ENCODE measurements at places on chromosomes 3 and 15. TPM values are rescaled to one million over a fixed set of nuclear protein-coding genes. Genes with fewer than 3 reads are reported as not detected.
A peak's percentile ranks its signal among the peaks of the same experiment; 100 is the strongest.

RPL14 gene
- total RNA-seq = 833 TPM

DNA sequence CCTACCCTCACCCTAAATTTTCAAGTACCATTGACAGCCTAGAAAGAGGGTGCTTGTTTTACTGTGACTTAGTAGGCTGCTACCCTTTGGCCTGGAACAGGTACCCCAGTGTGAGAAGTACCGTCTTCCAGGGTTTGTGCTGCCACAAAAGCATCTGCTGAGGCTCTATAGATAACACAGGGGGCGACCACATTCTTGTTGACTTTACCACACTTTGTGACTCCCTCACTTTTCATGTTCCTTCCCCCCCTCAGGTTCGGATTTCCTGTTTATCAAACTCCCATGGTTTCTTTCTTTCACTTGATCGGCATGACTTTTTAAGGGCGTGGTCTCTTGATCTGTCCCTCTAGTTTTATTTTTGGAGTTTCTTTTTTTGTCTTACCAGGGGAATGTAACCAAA lies 23.5 kb downstream of the EXOG start:
- DNase-seq = no peak

GRCh38 chr3:169929830-169930519 lies 18.6 kb downstream of the SAMD7 start:
- no peak for DNase-seq

DNA sequence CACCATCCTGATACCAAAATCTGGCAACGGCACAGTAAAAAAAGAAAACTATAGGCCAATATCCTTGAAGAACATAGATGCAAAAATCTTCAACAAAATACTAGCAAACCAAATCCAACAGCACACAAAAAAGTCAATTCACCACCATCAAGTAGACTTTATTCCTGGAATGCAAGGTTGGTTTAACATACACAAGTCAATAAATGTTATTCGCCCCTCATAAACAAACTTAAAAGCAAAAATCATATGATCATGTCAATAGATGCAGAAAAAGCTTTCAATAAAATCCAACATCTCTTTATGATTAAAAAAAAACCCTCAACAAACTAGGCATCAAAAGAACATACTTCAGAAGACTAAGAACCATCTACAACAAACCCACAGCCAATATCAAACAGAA lies 252.9 kb downstream of the UACA start:
- no peak for DNase-seq

DNA sequence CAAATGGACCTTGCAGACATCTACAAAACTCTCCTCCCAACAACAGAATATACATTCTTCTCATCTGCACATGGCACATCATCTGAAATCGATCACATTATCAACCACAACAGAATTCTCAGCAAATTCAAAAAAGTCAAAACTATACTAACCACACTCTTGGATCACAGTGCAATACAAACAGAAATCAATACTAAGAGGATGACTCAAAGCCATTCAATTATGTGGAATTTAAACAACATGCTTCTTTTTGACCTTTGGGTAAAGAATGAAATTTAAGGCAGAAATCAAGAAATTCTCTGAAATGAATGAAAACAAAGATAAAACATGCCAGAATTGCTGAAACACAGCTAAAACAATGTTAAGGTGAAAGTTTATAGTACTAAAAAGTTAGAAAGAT lies 358.1 kb downstream of the NSUN3 start:
- DNase-seq = no peak

GRCh38 chr3:86229086-86229774 lies 761.7 kb downstream of the VGLL3 start:
- no peak for DNase-seq

DNA sequence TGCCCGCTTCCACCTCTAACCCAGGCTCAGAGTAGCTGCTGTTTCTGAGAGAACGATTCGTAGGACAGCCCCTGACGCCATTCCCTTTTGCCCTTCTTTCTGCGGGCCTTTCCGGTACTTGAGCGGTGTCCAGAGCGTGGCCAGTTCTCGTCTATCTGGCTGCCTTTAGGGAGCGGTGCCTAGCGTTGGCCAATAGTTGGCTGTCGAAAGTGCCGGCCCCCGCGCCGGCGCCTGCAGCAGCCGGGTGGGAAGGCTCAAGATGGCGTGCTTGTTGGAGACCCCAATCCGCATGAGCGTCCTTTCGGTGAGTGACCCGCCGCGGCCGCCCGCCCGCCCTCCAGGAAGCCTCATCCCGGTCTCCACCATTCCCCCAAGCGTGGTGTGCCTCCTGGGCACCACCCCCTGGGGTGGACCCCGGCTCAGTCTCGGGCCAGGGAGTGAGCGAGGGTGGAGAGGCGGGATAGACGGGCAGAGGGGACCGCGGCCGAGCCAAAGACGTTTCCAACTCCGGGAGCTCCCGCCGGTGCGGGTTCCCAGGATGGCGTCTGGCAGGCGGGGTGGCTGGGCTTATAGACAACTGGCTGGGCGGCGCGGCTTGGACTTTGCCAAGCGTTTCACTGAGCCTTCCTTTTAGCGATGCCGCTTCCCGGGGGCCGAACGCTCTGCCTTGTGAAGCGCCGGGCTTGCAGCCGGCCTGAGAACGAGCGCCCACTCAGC lies at the start of gene ARMC8:
Gene ARMC8, plus strand, starts transcription at position 6 of the 717 bp plus-strand sequence. Its CDS starts 254 bp downstream, at position 260.
- peak; percentile 4 for DNase-seq

DNA sequence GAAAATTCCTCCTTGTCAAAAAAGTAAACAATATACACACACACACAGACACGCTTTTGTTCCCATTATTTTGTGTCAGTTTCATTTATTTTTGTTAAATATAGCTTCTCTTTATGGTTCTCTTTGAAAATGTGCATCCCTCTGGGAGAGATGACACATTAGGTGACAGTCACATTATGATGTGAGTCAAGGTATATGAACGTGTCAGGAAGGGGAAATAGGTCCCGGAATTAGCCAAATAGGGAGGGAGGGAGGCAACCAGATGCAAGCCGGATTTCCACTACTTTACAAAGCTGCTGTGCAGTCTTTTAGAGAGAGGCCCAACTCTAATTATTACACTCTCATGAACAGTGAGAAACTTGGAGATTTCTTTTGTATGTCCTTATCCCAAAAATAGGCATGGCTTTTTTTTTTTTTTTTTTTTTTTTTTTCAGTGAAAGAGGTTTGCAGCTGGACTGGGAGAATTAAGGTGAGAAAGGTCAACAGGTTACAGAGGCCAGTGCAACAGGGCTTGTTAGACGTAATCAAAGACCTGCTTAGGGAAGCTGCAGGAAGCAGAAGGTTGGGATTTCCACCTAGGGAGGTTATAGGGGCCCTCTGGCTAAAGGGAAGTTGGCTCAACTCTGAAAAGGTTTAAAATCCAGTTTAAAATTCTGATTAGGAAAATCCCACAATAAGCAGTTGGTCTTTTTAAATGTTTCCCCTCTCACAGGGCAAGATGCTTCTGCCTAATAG lies 240.5 kb upstream of the UBE2E1 start:
- DNase-seq = no peak

- no peak for DNase-seq
Measured at GRCh38 chr3:25365636-25366035, 62.4 kb upstream of the RARB start.

Measured in pulmonary artery endothelial cell (primary cell).